Suprapubic skin (tissue), 4 donors: ENCODE measurements at places on chromosomes 4 and X. TPM values are rescaled to one million over a fixed set of nuclear protein-coding genes. Genes with fewer than 3 reads are reported as not detected.

DNA sequence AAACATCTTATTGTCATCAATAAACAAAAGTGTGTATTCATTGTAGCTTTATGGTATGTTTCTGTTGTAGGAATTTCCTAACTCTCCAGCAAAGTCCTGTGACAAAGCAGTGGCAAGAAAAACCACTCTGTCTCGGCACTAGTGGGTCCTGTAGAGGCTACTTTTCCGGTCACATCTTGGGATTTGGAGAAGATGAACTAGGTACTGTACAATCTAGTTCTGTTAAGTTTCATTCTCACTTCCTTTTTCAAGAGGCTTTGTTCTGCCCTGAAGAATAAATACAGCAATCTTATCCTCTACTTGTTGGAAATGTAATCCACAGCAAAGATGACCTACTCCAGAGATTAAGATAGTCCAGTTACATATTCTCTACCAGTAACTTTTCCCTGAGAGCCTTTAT, 69.3 kb downstream of the HHIP start:
- no peak for DNase-seq

The CLGN gene
- total RNA-seq: 0.34 TPM

The SLC4A4 gene
- 0.30 TPM for total RNA-seq

- no peak for DNase-seq
These were observed 47.2 kb upstream of the GK2 start for GRCh38 chr4:79455216-79455615.

- DNase-seq: no peak
These were observed 22.8 kb downstream of the CFAP99 start for GRCh38 chr4:2441393-2442174.

- DNase-seq: no peak
These were observed 52.7 kb downstream of the ASB9 start for GRCh38 chrX:15217161-15217560.

The CYBB gene
- 3.7 TPM for total RNA-seq

GRCh38 chr4:61431131-61431530, 231.0 kb downstream of the ADGRL3 start:
- no peak for DNase-seq

DNA sequence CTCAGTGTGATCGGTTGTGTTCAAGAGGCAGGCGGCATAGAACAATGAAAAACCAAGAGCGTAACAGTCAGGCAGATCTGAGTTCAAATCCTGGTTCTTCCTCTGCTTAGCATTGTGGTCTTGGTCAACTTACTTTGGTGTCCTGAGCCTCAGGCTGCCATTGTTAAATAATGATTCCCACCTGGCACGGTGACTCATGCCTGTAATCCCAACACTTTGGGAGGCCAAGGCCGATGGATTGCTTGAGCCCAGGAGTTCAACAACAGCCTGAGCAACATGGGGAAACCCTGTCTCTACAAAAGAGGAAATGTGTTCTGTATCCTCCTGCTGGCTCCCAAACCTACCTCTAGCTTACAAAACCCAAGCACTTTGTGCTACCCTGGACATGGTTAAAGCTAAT, 129.0 kb upstream of the STX18 start:
- DNase-seq: no peak

The PDGFRA gene
- total RNA-seq: 17.7 TPM

The EMD gene
- total RNA-seq: 56.8 TPM

DNA sequence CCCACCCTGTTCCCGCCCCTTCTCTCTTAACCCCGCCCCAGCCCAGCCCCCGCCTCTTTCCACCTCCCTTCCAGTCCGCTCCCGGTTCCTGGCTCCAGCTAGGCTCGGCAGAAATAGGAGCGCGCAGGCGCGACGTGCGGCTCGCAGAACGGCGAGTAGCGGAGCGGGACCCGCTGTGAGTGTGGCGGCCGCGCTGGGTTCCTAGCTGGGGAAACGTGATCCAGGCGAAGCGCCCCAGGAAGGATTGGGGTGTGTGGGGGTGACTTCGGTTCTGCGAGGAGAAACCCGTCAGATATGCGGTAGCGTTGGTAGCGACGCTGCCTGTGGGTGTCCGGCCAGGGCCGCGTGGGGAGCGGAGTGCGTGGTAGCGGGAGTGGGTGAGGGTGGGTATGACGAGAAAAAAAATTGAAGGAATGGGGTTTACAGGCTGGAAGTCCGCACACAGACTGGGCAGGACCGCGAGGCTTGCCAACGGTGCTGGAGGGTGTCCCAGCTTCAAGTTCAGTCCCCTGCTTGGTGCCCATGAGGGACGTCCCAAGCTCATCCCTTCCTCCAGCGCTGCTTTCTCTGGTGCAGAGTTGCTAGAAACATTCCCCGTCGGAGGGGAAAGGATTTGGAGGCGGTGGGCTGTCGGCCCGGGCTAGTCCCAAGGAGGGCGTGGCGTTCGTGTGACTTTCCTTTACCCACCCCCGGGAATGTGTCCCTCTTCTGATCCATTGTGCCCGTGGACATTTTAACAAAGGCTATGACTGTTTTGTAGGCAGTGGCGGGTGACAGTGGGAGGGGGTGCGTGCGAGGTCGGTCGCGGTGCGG, at the start of gene PRRG1:
PRRG1 (plus strand) TSS at position 144 of the 813 bp plus-strand sequence. CDS start 56,886 bp downstream, outside the sequence.
- DNase-seq: peak; percentile 76

GRCh38 chrX:120302434-120302833, 8.8 kb downstream of the TMEM255A start:
- DNase-seq: no peak

The NDP gene
- total RNA-seq: not detected

DNA sequence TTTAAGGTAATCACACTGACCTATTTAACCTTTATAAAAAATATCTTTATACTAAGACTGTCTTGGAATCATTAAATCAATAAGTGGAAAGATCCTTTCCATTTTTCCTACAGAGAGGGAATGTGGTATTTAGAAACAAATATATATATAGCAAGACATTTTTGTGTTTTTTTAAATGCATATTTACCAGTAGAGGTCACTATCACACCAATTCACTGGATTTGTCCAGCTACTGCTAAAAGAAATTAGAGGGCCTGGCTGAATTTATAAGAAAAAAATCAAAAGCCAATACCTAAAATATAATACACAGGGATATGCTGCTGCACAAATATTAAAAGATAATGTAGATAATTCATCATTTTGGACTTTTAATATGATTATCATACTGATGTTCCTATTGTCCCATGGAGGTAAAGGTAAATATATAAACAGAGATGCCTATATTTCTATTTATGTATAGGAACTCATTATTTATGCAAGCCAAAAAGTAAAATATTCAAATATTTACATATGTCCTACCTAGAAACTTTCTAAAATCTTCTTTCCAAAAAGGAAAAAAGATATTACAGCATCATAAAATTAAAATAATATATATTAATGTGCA, 69.5 kb downstream of the PDE5A start:
- no peak for DNase-seq

DNA sequence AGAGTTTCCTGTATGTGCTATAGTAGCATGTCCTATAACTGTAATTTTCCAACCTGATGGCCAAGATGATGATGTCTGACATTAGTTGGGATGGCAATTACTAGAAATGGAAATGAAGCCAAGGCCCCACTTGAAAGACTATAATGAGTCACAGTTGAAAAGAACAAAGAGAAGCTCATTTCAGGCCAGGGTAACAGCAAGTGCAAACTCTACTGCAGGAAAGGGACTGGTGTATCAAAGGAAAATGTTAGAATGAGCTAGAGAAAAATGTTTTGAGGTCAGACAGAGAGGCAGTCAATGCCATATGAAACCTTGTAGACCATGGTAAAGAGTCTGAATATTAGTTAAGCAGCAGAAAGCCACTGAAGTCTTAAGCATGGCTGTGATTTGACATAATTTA, 146.2 kb upstream of the SH3RF1 start:
- no peak for DNase-seq

DNA sequence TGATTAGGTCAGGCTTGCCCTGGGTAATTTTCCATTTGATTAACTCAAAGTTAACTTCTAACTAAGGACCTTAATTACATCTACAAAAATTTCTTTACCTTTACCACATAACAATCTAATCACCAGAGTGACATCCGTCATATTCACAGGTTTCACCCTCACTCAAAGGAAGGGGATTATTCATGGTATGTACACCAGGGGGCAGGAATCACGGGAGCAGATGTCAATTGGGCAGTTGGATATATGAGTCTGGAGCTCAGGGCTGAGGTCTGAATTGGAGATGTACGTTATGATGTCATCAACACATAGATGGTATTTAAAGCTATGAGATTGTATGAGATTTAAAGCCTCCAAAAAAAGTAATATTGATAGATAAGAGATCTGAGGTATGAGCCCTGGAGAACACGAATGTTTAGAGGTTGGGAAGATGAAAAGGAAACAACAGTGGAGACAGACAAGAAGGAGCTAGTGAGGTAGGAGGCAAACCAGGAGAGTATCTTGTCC, 52.9 kb downstream of the PGRMC1 start:
- DNase-seq: no peak

GRCh38 chr4:101367201-101367600, 19.9 kb upstream of the PPP3CA start:
- no peak for DNase-seq

DNA sequence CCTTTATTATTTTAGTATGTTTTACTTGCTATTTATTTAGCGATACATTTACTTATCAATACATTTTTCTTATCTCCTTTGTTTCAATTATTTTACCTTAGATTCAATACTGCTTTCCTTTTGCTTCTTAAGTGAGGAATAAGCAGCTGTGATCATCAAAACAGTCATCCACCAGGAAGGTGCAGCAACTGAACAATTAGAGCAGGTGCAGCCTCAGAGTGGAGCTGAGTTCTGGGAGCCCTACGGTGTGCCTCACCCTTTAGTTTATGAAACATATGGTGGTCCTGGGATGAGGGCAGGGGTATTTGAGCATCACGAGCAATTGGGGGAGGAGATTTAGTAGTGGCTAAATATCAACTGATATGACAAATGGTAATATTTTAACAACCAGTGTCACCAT, 111.0 kb downstream of the FRYL start:
- DNase-seq: no peak

DNA sequence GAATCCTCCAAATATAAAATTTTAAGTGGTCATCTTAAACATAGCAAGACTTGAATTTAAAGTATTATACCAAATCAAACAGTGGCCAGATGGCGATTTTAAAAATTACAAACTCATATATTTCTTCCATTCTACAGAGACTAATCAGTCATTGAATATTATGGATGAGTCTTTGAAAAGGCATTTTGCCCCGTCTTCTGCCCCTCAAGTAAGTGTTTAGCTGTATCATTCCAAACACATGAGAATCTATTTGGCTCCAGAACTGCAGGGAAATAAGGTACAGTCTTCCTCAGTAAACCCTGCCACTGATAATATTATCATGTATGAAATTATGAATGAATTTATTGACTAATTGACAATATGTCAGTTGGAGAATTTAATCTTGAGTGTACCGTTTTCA, 191.0 kb downstream of the SLC7A11 start:
- no peak for DNase-seq

DNA sequence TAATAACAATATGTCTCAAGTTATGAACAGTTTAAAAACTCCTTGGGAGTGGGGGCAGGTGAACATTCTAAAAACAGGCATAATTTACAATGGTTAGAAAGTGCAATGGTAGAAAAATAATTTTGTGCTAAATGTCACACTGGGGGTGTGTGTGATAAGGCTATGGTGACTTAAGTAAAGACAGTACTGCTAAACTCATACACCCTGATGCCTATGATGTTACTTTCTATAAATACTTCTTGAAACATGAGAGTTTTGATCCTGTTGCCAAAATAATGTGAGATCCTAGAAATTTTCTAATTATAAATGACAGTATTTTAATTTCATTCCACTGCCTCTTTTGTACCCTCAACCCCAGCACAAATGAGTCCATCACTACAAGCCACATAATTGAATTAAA, 144.2 kb downstream of the POLA1 start:
- no peak for DNase-seq

DNA sequence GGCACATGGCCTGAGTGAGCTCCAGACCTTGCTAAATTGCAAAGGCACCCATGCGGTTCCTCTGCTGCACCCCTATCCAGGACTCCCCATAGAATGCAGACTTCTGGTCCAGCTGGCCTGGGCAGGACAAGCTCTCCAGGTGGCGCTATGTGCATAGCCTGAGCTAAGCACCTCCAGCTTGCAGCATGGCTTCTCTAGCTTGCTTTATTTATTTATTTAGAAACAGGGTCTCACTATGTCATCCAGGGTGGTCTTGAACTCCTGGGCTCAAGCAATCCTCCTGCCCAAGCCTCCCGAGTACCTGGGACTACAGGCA, 5.5 kb upstream of the WFS1 start:
- no peak for DNase-seq

The MAMLD1 gene
- 4.5 TPM for total RNA-seq

GRCh38 chrX:30653415-30654131, at the start of gene GK:
TSS of gene GK (plus strand) at chrX:30653423. CDS start at chrX:30653538, 115 bp downstream.
- DNase-seq: no peak

- DNase-seq: no peak
These were observed 77.0 kb downstream of the GLRA3 start for GRCh38 chr4:174752026-174752425.

DNA sequence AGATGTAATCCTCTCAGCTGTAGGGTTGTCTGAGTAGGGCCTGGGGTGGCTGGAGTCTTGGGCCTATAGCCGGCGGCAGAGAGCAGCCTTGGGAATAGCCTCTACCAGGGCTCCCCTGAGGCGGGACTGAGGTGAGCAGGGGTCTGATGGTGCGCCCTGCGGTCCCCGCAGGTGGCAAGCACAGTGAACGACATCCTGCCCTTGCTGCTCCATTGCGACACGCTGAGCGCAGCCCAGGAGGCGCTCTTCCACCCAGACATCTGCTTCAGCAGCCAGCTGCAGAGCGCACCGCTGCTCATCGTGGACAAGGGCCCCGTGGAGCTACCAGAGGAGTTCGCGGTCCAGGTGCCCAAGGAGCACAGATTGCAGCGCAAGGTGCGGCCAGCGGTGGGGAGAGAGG, 317.0 kb downstream of the ADGRL3 start:
- DNase-seq: no peak

DNA sequence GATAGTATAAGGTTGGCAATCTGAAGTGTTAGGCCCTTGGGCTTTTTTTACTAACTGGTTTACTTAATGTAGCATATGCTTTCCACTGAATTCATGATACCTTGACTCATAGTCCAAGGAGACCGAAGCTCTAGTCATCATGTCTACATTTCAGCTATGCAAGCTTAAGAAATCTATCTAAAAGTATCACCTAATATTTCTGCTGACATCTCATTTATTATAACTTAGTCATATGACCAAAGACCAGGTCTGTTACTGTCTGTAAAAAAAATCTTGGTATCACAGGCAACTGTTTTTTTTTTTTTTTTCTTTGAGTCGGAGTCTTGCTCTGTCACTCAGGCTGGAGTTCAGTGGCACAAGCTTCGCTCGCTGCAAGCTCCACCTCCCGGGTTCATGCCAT, 814.0 kb upstream of the NDST4 start:
- DNase-seq: no peak

- no peak for DNase-seq
These were observed 10.7 kb downstream of the KLHL8 start for GRCh38 chr4:87209696-87210095.

The MAOA gene
- 134 TPM for total RNA-seq
